Stimulated activated naive CD8-positive, alpha-beta T cell treated with anti-CD3 and anti-CD28 coated beads, Interleukin-15, Interleukin-2, amounts not matched to agents 100 U/mL and 50 U/mL, for 24 hours (primary cell): ENCODE measurements at places on chromosomes 11 and 22.

- no peak for DNase-seq
These were observed 208.0 kb downstream of the DDX10 start for GRCh38 chr11:108872781-108873291.

GRCh38 chr22:42301077-42301741 lies 30.8 kb upstream of the TCF20 start:
- DNase-seq: no peak

GRCh38 chr11:91904792-91905785 lies 319.5 kb upstream of the FAT3 start:
- no peak for DNase-seq

DNA sequence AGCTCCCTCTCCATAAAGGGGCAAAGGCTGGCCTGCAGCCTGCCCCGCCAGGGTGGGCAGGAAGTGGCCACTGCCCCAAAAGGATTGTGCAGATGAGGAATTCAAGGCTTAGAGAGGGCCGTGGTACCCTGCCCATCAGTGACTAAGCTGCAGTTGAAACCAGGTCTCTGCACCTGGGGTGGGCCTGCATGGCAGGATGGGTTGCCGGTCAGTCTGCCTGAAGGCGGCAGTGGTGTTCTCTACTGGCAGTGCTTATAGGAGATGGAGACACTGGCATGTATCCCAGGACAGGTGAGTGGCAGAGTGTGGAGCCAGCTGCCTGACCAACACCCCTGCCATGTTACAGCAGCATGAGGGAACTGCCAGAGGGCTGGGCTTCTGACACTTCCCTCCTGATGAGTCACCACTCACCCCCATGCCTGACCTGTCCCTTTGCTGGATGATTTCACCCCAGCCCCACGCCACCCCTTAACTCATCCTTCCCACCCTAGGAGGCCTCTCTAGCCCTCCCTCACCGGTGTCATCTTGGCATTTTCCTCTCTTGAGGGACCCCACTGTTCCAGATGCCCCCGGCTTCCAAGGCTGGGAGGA lies 70.2 kb upstream of the LMO1 start:
- DNase-seq: no peak

DNA sequence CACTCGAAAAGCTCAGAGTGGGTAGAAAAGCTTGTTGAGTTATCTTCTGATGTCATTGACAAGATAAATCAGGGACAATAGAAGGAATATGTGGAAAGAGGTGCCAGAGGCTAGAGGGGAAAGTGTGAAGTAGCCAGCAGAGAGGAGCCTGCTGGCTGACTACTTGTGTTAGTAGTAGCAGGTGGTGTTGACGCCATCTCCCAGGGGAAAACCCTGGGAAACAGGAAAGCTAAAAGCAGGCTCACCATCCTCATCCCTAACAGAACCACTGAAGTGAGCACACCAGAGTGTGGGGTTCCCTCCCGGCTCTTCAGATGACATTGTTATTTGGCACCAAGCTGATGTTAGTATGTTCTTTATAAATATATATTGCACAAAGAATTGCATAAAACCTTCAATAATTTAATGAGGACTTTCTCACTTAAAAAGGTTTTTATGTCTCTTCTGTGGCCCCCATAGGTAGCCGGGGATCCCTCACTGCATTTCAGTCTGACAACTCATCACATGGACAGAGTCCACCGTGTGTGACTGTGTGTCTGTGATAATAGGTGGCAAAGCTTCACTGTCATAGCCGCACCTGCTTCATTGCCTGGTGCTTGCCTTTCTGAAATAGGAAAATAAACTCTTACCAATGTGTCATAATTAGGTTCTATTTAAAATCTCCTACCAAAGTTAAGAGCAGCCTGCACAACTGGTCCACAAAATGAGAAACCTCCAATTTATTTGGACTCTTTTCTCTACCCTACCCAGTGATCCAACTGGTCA lies 63.2 kb upstream of the TOP3B start:
- no peak for DNase-seq

GRCh38 chr22:38941488-38941987 lies 15.9 kb upstream of the APOBEC3A start:
- peak; percentile 74 for DNase-seq

GRCh38 chr11:45931739-45932138 lies 9.3 kb downstream of the LARGE2 start:
- no peak for DNase-seq

DNA sequence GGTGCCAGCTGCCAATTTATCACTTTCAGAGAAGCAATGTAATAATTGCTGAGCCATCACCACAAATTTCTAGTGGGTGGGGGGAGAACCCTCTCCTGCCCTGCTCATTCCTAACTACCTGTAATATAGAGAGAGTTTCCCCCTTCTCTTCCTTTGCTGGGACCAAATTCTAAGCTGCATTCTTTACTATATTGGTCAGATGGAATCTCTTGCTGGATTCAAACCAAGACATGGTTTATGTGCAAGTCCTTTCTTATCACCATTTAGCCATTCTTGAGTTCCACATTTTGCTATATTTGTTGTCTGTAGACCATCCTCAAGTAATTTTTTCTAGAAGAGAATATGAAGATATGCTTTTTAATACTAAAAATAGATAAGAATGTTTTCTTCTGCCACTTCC lies 452.1 kb downstream of the MN1 start:
- DNase-seq: no peak

DNA sequence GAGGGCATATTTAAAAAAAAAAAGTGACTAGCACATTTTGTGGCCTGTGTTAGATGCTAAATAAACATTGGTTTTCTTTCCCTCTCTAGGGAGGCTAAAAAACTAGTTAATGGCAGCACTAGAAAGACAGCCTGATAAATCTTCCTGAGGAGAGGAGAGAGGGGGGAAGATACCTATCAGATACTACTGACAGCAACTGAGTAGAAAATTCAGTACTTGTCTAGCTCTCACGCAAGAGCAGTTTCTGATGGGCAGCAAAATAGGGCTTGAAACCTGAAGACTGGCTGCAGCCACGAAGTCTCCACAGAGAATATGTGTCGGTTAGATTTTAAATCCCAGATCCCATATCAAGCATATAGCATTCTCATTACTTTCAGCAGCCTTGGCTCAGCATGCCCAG lies 388.2 kb downstream of the KCNA4 start:
- no peak for DNase-seq

- DNase-seq: no peak
These were observed 73.7 kb upstream of the AMOTL1 start for GRCh38 chr11:94694309-94695060.

GRCh38 chr11:65478388-65479183 lies 20.3 kb upstream of the MALAT1 start:
- no peak for DNase-seq

GRCh38 chr11:134880788-134881187 lies 468.7 kb upstream of the B3GAT1 start:
- no peak for DNase-seq

DNA sequence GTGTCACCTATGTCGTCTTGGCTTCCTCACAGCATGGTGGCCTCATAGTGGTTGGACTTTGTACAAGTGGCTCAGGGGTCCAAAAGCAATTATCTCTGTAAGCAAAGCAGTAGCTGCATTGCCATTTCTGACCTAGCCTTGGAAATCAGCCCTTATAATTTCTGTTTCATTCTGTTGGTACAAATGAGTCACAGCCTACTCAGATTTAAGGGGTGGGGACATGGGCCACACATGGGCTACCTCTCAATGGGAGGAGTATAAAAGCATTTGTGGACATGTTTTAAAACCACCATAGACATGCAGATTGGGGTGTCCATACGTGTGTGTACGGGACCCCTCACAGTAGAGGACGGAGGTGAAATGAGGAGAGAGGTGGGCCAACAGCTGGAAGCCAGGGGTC lies 41.6 kb downstream of the CHRDL2 start:
- no peak for DNase-seq

GRCh38 chr22:32208681-32209080 lies 3.8 kb upstream of the RFPL2 start:
- DNase-seq: no peak

- DNase-seq: peak; percentile 40
These were observed 1.0 kb downstream of the ZBTB16 start for GRCh38 chr11:114060392-114061047.

DNA sequence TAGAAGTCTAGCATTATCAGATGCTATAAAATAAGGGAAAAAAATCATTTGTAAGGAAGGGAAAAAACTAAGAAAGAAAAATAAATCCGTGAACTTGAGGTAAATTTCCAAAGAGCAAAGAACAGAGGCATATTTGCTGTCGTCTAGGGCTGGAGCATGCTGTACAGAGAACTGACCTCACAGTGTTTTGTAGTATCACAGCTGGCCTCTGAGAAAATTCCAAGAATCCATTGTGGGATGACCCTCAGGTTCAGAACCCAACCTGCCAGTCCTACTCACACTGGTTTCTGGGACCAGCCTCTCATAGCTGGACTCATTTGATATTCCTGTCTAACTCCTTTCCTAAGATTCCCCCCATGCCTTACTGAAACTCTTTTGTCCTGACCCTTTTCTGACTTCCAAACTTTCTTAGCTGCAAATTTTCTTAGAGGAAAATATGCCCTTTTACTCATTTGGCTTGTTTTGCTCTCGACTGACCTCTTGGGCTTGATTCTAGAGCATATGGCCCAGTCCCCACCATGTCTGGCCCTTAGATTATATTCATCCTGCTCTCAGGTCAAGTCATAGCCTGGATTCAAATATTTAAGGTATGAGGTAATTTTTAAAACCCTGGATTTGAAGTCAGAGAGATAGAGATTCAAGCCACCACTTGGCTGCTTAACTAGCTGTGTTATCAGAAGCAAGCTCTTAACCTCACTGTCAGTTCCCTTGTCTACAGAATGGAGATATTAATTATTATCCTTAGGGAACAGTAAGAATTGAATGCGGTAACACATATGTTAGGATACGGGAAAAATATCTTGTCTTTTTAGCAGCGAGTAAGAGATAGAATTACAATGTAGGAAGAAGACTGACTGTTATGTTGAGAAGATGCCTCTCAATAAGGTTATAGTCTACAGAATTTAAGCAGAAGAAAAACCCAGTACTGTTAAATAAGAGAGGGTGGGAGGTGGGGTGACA lies 89.7 kb upstream of the KCNA4 start:
- DNase-seq: no peak

GRCh38 chr11:12195768-12196167 lies 85.4 kb downstream of the MICAL2 start:
- DNase-seq: peak; percentile 59

DNA sequence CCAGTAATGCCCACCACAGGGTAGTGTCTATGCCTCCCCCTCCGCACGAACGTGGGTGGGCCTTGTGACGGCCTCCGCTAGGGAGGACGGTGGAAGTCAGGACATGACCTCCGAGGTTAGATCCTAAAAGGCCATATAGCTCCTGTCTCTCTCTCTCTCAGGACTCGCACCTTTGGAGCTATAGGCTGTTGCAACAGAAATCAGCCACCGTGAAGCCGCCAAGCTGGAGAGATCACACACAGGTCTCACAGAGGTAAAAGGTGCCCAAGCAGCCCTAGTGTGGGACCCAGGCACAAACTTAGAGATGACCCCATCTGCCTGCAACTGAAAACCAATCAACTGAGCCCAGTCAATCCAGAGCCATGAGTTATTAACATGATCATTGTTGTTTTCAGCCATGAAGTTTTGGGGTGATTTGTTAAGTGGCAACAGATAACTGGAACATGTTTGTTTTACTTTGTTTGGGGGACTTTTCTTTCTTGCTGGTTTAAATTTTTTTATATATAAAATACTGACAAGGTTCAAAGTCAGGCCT lies 7.4 kb upstream of the NAP1L4 start:
- no peak for DNase-seq

GRCh38 chr22:44423556-44424358 lies 74.3 kb downstream of the RTL6 start:
- no peak for DNase-seq

GRCh38 chr11:120339394-120339890 lies 3.2 kb downstream of the ARHGEF12 start:
- DNase-seq: no peak

- DNase-seq: peak; percentile 37
These were observed 47.0 kb downstream of the TNRC6B start for GRCh38 chr22:40224702-40225101.

DNA sequence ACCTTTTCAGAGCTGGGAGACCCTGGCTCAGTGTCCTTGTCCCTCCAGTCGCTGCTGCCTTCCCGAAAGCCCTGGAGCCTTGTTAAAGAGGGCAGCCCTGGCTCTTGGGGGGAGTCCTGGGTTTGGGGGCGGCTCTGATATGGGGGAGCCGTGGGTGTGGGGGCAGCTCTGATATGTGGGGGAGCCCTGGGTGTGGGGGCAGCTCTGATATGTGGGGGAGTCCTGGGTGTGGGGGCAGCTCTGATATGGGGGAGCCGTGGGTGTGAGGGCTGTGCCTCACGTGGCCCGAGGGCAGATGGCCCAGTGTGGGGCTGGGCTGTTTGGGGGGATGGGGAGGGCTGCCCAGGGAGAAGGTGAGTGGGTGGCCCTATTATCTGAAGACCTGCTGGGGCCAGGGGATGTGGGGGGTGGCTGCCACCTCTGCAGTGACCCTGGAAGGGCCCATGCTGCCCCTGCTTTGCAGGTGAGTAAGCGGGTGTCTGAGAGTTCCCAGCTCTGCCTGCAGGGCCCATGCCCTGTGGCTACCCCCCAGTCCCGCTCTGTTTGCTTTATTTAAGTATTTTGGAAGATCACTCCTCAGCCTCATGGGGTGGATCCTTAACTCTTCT lies 30.9 kb upstream of the GRAMD4 start:
- no peak for DNase-seq

DNA sequence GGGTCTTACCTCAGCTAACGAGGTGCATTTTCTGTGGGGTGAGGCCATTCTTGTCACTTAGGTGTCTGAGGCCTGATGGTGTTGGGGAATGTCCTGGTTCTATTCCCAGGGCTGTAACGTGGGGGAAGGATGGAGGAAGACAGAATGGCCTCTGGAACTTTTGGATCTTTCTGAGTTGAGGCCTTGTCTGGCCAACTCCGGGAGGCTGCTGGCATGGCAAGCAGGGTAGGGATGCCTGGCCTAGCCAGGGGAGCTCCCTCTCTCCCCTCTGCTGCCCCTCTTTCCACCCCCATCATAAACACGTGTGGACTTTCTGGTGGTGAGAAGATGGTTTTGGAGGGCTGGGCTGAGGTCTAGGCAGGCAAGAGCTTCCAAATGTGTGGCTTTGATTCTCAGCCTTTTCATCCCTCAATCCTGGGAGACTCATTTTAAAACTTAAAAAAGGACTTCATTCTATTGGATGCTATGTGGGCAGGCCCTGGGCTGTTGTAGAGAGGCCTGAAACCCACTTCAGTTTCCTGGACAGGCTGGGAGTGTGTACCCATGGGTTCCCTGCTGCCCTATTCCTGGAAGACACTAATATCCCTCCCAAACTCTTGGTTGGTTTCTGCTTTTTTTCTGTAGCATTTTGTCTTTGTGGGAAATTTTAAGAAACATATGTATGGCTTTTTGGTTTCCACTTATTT lies 30.9 kb downstream of the ZBTB16 start:
- no peak for DNase-seq

GRCh38 chr22:39946503-39947219 lies 13.5 kb upstream of the TMA7B start:
- DNase-seq: no peak

DNA sequence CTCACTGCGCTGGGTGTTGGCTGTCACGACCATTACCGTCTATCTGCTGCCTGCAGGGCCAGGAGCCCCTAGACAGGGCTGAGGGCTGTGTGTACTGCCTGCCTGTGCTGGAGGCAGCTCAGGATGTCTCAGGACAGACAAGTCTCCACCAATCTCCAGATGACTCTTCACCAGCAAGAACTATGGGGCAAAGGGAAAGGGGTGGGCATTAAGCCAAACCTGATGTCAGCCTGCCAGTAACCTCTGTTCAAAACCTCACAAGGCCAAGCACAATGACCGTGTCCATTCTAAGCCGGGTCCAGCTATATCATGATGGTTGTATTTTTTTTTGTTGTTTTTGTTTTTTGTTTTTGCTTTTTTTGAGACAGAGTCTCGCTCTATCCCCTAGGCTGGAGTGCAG lies 31.6 kb downstream of the MAFF start:
- no peak for DNase-seq
